ENCODE measurements at places on chromosomes 2 and 18. TPM values are rescaled to one million over a fixed set of nuclear protein-coding genes. Genes with fewer than 3 reads are reported as not detected.

DNA sequence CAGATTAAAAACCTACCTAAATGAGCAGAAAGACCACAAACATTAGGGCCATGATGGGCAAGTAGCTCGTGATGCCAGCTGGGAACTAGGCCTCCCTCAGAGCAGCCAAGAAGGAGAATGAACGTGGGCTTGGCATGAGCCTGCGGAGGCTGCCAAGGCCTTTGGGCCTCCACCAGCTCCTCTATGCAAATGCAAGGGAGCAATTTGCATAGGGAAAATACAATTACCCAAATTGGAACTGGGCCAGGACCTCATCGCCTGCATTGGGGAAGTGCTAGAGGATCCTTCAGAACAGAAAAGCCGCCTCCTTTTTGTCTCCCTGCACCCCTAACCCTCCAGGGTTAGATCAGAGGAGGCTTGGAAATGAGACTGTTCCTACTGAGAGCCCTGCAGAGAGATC lies 326.4 kb downstream of the SMAD2 start:
- no peak for DNase-seq

- no peak for DNase-seq
Observed at GRCh38 chr2:232513353-232513752, 6.8 kb upstream of the PRSS56 start.

- no peak for DNase-seq
Observed at GRCh38 chr2:99697811-99698568, 208.2 kb upstream of the REV1 start.

Gene GPR35
- 0.18 TPM for polyA plus RNA-seq

GRCh38 chr2:71714601-71715240 lies 261.4 kb downstream of the DYSF start:
- no peak for DNase-seq

Data from endothelial cell of umbilical vein (primary cell).